Endodermal cell (in vitro differentiated cells): ENCODE measurements at places on chromosomes 3 and 15.

DNA sequence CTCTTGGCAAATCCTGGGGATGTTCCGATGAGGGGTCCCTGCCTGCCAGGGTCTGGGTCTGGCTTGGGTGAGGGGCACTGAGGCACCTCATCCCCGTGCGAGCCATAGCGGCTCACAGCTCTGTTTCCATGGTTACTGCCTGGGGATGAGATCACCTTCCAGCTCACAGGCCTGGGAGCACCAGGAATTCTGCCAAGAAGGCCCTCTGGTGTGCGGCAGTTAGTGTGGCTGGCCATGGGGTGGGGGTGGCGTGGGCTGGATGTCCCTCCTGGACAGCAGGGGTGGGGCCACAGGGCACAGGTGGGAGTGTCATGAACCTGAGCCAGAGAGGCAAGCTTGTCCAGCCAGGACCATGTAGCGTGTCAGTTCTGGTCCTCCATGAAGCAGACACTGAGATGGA, 22.1 kb upstream of the PRR23E start:
- no peak overlapping the region for H3K4me3 ChIP-seq
- peak; percentile 50 for DNase-seq
- no peak overlapping the region for H3K27ac ChIP-seq
- H3K4me1 ChIP-seq: no peaks in the 10 kb centered on the region

- H3K27me3 ChIP-seq: no peaks in the 10 kb centered on the region
- no peaks in the 10 kb centered on the region for H3K36me3 ChIP-seq
- H3K4me3 ChIP-seq: no peak overlapping the region
These were observed 26.6 kb downstream of the ACSBG1 start for GRCh38 chr15:78207641-78208340.

DNA sequence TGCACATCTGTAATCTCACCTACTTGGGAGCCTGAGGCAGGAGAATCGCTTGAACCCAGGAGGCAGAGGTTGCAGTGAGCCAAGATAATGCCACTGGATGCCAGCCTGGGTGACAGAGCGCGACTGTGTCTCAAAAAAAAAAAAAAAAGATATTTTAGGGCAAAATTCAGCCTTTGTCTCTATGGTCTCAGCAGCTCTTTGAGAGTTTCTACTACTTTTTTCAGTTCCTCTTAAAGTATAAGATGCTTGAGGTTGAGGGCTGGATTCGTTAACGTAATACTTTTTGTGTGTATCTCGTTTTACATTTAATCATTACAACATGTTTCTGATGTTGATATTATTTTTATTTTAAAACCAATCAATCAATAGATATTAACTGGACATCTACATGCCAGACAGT, 381.2 kb upstream of the TBL1XR1 start:
- H3K27me3 ChIP-seq: no peaks in the 10 kb centered on the region
- no peaks in the 10 kb centered on the region for H3K36me3 ChIP-seq
- H3K4me1 ChIP-seq: no peaks in the 10 kb centered on the region
- no peak overlapping the region for H3K4me3 ChIP-seq

GRCh38 chr15:68875377-68876116, 54.8 kb upstream of the SPESP1 start:
- H3K27ac ChIP-seq: no peak overlapping the region
- peak; percentile 98 for DNase-seq
- H3K4me3 ChIP-seq: peak overlapping the region; percentile 78
- H3K27me3 ChIP-seq: no peaks in the 10 kb centered on the region
- no peaks in the 10 kb centered on the region for H3K36me3 ChIP-seq

- no peak overlapping the region for H3K4me3 ChIP-seq
- no peak overlapping the region for H3K27ac ChIP-seq
- H3K27me3 ChIP-seq: no peaks in the 10 kb centered on the region
- no peaks in the 10 kb centered on the region for H3K36me3 ChIP-seq
- no peaks in the 10 kb centered on the region for H3K4me1 ChIP-seq
These were observed 81.2 kb downstream of the ZNF621 start for GRCh38 chr3:40605960-40606359.
